ENCODE measurements at places on chromosomes 11 and 22. TPM values are rescaled to one million over a fixed set of nuclear protein-coding genes. Genes with fewer than 3 reads are reported as not detected.

FOSL1 gene
- 0.19 TPM for polyA plus RNA-seq

MYOD1 gene
- polyA plus RNA-seq: not detected

LARGE2 gene
- polyA plus RNA-seq: 14.2 TPM

TPBGL gene
- polyA plus RNA-seq: 0.12 TPM

TRMU gene
- polyA plus RNA-seq: 44.9 TPM

NRXN2 gene
- 9.1 TPM for polyA plus RNA-seq

DNAJB7 gene
- polyA plus RNA-seq: 1.0 TPM

CYP2D6 gene
- 4.0 TPM for polyA plus RNA-seq

Measured in right lung (tissue), 10 donors.